Endodermal cell (in vitro differentiated cells): ENCODE measurements at places on chromosomes 4 and X. TPM values are rescaled to one million over a fixed set of nuclear protein-coding genes. Genes with fewer than 3 reads are reported as not detected.
A peak's percentile ranks its signal among the peaks of the same experiment; 100 is the strongest.

GRCh38 chr4:157075811-157076577 lies at the start of gene GLRB:
GLRB (plus strand) TSS chr4:157076150; CDS start chr4:157078025, 1,875 bp downstream.
- H3K27me3 ChIP-seq = peaks cover 46% of the 10 kb centered on the region
- H3K4me3 ChIP-seq = peak within 1 kb of the TSS; percentile 87
- H3K27ac ChIP-seq = no peak within 1 kb of the TSS

- DNase-seq = peak; percentile 63
- no peaks in the 10 kb centered on the region for H3K27me3 ChIP-seq
- no peaks in the 10 kb centered on the region for H3K4me1 ChIP-seq
- no peak overlapping the region for H3K4me3 ChIP-seq
- H3K27ac ChIP-seq = no peak overlapping the region
- H3K36me3 ChIP-seq = no peaks in the 10 kb centered on the region
Measured at GRCh38 chr4:57131849-57132742, 21.9 kb upstream of the IGFBP7 start.

- no peaks in the 10 kb centered on the region for H3K4me1 ChIP-seq
- H3K27me3 ChIP-seq = no peaks in the 10 kb centered on the region
- no peak overlapping the region for H3K4me3 ChIP-seq
- no peaks in the 10 kb centered on the region for H3K36me3 ChIP-seq
Measured at GRCh38 chrX:105463473-105463872, 243.0 kb upstream of the TEX13A start.

DNA sequence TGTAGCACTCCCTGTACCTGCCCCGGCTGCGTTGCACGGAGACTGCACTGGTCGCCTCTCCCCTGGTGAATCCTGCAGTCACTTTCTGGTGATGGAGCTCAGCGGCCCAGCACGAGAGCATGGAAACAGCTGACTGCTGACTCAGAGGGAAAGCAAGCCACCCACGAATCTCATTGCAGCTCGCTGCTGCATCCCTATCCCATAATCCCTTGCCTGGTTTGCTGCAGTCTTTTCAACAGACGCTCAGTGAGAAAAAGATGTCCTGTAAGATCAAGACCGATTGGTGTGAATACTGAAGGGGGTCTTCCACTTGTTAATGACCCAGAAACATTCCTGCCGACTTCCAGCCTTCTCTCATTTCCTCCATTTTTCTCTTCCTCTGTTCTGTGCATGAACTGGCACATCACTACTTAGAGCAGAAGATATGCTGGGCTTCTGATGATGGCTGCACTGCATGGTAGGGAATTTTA lies 52.9 kb downstream of the TRIM2 start:
- no peaks in the 10 kb centered on the region for H3K27me3 ChIP-seq
- peak; percentile 88 for DNase-seq
- H3K36me3 ChIP-seq = peaks cover 41% of the 10 kb centered on the region
- peaks cover 10% of the 10 kb centered on the region for H3K4me1 ChIP-seq
- H3K27ac ChIP-seq = peak overlapping the region; percentile 94

The PNMA6F gene
- total RNA-seq = not detected in 2 replicates

GRCh38 chr4:77819404-77819842 lies 255 bp upstream of the CNOT6L start:
- H3K4me1 ChIP-seq = no peaks in the 10 kb centered on the region
- H3K36me3 ChIP-seq = no peaks in the 10 kb centered on the region
- no peaks in the 10 kb centered on the region for H3K27me3 ChIP-seq
- DNase-seq = no peak

The TASL gene
- total RNA-seq = not detected in 2 replicates

The SFRP2 gene
- 69.1 and 91.2 TPM in 2 replicates for total RNA-seq

DNA sequence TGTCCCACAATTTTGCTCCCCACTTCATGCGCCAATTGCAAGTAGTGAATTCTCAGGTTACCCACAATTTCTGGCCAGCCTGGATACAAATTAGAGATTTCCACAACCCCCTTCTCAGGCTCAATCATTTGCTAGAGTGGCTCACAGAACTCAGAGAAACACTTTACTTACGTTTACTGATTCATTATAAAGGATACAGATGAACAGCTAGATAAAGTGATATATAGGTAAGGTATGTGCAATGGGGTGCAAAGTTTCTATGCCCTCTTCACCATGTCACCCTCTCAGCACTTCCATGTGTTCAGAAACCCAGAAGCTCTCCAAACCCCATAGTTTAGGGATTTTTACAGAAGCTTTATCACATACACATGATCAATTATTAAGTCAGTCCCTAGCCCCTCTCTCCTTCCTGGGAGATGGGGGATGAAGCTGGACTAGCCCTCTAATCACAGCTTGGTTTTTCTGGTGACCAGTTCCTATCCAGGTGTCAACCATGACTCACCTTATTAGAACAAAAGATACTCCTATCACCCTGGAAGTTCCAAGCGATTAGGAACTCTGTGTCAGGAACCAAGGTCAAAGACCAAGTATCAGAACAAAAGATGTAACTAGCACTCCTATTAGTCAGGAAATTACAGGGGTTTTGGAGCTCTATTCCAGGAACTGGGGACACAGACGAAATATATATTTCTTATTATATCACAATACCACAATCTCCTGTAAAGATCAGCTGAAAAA lies 33.5 kb upstream of the PRRG1 start:
- H3K27ac ChIP-seq = no peak overlapping the region
- H3K27me3 ChIP-seq = no peaks in the 10 kb centered on the region
- H3K4me3 ChIP-seq = no peak overlapping the region
- no peak for DNase-seq
- H3K4me1 ChIP-seq = no peaks in the 10 kb centered on the region

GRCh38 chrX:149469406-149469805 lies 35.7 kb downstream of the IDS start:
- H3K27me3 ChIP-seq = no peaks in the 10 kb centered on the region
- H3K4me3 ChIP-seq = no peak overlapping the region
- no peak for DNase-seq
- no peaks in the 10 kb centered on the region for H3K4me1 ChIP-seq

DNA sequence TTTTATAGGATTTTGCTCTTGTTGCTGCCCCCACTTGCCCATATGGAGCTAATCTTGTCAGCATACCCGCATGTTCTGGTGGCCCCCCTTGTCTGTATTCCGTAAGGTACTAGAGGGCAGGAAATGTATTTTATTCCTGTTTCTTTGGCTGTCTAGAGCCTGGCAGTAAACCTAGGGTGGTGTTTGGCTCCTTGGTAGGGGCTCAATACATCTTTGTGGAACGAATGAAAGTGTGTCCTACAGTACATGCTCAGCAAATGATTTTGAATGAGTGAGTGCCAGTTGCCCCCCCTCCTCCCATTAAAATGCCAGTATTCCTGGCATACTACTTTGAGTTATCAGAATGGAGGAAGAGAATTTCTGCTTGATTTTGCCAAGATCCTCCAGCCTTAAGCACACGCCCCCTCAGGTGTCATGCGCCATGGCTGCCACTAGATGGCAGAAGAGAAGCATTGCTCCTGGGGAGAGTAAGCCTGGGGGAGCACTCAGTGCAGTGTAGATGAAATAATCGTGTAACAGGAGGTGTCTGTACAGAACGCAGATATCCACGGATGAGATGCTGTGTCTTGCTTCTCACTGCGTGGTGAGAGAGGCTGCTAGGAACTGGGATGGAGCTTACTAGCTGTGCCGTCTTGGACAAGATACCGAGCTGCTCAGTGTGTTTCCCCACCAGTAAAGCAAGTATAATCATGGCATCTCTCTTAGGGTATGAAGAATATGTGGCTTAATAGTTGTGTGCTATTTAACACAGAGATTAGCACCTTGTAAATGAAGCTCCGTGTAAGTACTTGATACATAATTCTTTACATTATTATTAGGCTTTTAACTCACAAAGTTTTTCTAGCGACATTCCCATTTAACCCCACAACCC lies 17.2 kb upstream of the RNF212 start:
- H3K36me3 ChIP-seq = no peaks in the 10 kb centered on the region
- H3K4me1 ChIP-seq = no peaks in the 10 kb centered on the region
- no peak overlapping the region for H3K27ac ChIP-seq
- peak; percentile 88 for DNase-seq

The NSG1 gene
- 1.4 to 2.0 TPM (median 1.8 TPM) in 3 replicates for total RNA-seq

GRCh38 chr4:143700416-143701352 lies at the start of gene FREM3:
FREM3 (minus strand) TSS chr4:143700675; CDS start chr4:143700675, 0 bp downstream.
- H3K27me3 ChIP-seq = peaks cover 80% of the 10 kb centered on the region
- no peak within 1 kb of the TSS for H3K27ac ChIP-seq
- H3K4me1 ChIP-seq = no peaks in the 10 kb centered on the region
- H3K36me3 ChIP-seq = no peaks in the 10 kb centered on the region
- DNase-seq = peak; percentile 84

GRCh38 chrX:103250977-103251376 lies 4.0 kb downstream of the TCEAL8 start:
- DNase-seq = peak; percentile 53
- H3K36me3 ChIP-seq = peaks cover 11% of the 10 kb centered on the region
- H3K27me3 ChIP-seq = no peaks in the 10 kb centered on the region
- H3K27ac ChIP-seq = no peak overlapping the region
- no peak overlapping the region for H3K4me3 ChIP-seq
- no peaks in the 10 kb centered on the region for H3K4me1 ChIP-seq

The GUCY1A1 gene
- 0.38 to 0.63 TPM (median 0.58 TPM) in 3 replicates for total RNA-seq

- DNase-seq = peak; percentile 91
- H3K27ac ChIP-seq = no peak within 1 kb of the TSS
- peaks cover 7% of the 10 kb centered on the region for H3K4me1 ChIP-seq
- H3K27me3 ChIP-seq = peaks cover 35% of the 10 kb centered on the region
Measured at GRCh38 chr4:100189820-100190642, at the start of gene DDIT4L. DDIT4L (minus strand) TSS chr4:100190468; CDS start chr4:100189983, 485 bp downstream.

The GRIA3 gene
- total RNA-seq = 5.7 and 6.6 TPM in 2 replicates

DNA sequence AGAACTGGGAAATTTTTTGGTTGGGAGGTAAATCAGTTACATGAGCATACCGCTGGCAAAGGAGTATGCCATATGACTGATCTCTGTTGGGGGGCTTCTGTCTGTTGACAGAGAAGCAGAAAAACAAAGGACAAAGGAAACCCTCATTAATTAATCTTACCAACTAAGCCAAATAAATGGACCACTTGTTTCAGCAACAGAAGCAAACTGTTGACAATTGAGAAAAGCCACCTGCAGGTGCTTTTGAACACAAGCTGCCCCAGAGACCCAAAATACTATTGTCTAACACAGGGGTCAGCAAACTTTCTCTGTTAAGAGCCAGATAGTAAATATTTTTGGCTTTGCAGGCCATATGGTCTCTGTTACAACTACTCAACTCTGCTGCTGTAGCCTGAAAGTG lies 7.0 kb upstream of the FRYL start:
- no peak overlapping the region for H3K27ac ChIP-seq
- DNase-seq = no peak
- no peaks in the 10 kb centered on the region for H3K4me1 ChIP-seq
- no peaks in the 10 kb centered on the region for H3K27me3 ChIP-seq
- no peak overlapping the region for H3K4me3 ChIP-seq

DNA sequence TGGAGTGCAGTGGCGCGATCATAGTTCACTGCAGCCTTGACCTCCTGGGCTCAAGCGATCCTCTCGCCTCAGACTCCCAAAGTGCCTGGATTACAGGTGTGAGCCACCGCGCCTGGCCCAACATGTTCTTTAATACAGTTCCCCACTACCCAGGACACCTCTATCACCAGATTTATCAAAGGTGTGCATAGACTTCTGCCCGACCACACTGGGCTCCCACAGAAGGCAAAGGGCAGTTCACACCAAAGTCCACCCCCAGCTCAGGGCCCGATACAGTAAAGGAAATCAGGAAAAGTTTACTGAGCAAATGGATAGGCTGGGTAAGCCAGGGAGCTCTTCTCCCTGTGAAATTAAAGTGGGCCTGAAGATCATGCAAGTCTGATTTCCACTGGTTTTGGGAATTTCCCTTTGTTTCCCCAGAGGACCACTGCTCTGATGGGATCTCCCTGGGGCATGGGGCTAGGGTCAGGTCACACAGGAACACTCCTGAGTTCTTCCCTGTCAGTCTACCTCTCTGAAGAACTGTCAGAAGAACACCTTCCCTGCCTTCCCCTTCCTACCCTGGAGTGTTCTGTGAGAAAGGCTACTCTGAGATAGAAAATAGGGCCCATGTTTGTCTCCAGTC lies 17.7 kb upstream of the PIM2 start:
- H3K4me1 ChIP-seq = peaks cover 3% of the 10 kb centered on the region
- H3K4me3 ChIP-seq = no peak overlapping the region
- no peak overlapping the region for H3K27ac ChIP-seq
- no peaks in the 10 kb centered on the region for H3K27me3 ChIP-seq

The C1QTNF7 gene
- total RNA-seq = not detected in 2 replicates

DNA sequence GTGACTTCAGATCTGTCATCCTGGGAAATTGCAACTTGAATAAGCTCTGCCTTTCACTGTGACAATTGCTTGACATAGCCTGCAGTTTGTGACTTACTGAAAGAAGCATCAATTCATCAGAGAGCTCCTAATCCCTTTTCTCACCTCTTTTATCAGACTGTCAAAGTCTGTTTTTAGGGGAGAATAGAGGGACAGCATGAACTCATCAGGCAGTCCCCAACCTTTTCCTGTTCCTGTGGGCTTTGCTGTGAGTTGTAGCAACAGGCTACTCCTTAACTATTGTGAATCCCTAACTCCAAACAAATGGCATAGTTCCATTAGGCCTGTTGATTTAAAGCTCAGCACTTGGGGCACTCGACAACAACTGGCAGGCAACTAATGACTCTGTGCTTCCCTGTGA lies 64.9 kb downstream of the DOCK11 start:
- H3K4me1 ChIP-seq = no peaks in the 10 kb centered on the region
- H3K4me3 ChIP-seq = no peak overlapping the region
- peak; percentile 62 for DNase-seq
- H3K27ac ChIP-seq = no peak overlapping the region
- no peaks in the 10 kb centered on the region for H3K27me3 ChIP-seq
- H3K36me3 ChIP-seq = no peaks in the 10 kb centered on the region

The AKAP17A gene
- total RNA-seq = 47.0 and 50.9 TPM in 2 replicates

- no peak overlapping the region for H3K27ac ChIP-seq
- H3K4me1 ChIP-seq = no peaks in the 10 kb centered on the region
- DNase-seq = no peak
- no peaks in the 10 kb centered on the region for H3K27me3 ChIP-seq
- no peaks in the 10 kb centered on the region for H3K36me3 ChIP-seq
Measured at GRCh38 chr4:79603681-79604080, 195.7 kb upstream of the GK2 start.

The CDX4 gene
- 0.18 and 0.45 TPM in 2 replicates for total RNA-seq

The FAT1 gene
- 65.3 to 77.8 TPM (median 76.1 TPM) in 3 replicates for total RNA-seq

DNA sequence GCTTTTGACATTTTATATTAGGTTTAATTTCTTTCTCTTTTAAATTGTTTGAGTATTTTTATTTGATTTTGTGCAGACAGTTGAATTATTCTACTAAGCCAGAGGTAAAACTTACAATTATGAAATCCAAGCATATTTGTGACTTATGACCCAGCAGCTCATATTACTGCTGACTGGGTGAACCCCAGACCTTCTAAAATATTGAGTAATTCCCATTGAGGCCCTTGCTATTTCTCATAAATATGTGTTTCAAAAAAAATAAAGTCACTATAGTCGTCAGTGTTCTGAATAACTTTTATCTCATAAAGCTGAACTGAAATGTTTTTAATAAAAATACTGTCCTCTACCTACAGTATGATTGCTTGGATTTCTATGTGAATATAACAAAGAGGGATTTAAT lies 303.1 kb downstream of the IQCM start:
- H3K27me3 ChIP-seq = no peaks in the 10 kb centered on the region
- no peaks in the 10 kb centered on the region for H3K4me1 ChIP-seq
- H3K36me3 ChIP-seq = no peaks in the 10 kb centered on the region
- no peak for DNase-seq
- H3K27ac ChIP-seq = no peak overlapping the region
- H3K4me3 ChIP-seq = no peak overlapping the region
